H7 (cell line): ENCODE measurements at places on chromosomes 1 and 21.

GRCh38 chr1:44988531-44989156 is 2.2 kb upstream of the EIF2B3 start:
- DNase-seq, result no peak

GRCh38 chr21:45916011-45916840 is 65.3 kb upstream of the COL6A1 start:
- DNase-seq, result no peak

- no peak for DNase-seq
Measured at GRCh38 chr1:207414606-207415108, 39.5 kb upstream of the CR2 start.

DNA sequence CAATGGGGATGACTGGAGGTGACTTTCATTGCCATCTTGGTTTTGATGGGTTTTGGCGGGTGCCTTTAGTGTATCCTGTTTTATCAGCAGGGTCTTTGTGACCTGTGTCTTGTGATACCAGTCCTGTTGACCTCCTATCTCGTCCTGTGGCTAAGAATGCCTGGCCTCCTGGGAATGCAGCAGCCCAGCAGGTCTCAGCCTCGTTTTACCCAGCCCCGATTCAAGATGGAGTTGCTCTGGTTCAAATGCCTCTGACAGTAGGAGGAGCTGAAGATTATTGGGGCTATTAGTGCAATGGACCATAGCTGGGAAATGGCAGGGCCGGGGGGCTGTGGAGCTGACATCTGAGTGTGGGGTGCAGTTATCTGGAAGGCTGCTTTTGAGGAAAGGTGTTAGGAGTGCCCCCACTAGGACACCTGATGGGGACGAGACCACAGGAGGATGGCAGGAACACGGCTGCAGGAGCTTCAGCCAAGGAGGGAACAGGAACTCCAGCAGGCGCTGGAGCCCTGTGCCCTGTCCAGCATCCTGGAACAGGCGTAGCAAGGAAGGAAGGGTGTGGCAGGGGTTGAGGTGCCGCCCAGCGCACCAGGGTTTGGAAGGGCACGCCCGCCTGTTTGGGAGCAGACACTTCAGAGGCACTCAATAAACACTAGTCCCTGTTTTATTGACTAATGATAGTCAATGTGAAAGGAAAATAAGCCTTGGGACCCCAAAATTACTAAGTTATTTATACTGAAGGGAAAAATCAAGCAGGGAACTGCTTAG is 15.3 kb upstream of the AGPAT3 start:
- DNase-seq, result no peak

DNA sequence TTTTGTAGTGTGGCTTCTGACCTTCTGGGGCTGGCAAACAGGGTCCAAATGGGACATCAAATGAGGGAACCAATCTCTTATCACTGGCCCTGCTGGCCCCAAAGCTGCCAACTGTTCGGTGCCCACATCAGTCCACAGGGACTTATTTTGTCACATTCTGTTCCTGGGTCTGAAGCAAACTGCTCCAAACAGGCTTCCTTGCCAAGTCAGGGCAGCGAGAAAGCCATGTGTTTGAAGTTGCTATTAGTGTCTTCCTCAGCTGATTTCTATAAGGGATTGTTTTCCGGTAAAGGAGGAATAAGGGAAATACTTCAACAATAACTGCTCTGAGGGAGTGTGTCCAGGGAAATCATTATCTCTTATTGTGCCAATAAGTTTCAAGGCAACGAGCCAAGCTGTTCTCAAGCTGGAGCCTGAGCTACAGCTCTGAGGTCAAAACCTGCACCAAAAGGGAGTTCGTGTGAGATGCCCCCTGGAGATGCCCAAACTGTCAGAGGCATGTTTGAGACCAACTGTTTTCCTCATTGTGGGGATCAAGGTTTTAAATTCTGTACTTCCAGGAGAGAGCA is 381.4 kb upstream of the PROX1 start:
- no peak for DNase-seq
